ENCODE measurements at places on chromosomes 11 and 22.

DNA sequence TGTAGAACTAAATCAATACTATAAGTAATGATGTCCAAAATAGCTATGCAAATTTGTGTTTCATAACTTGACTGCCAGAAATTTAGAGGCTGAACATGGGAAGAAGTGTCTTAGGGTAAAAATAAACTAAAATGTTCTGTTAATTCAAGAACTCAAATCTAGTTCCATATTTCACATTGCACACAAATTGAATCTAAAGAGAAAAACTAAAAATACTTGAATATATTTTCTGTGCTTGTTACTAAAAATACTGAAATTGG is 43.5 kb downstream of the FANCF start:
- DNase-seq = no peak

- DNase-seq = no peak
Observed at GRCh38 chr11:27894552-27894951, 194.3 kb upstream of the BDNF start.

- DNase-seq = no peak
Observed at GRCh38 chr11:125211191-125211947, 46.8 kb downstream of the PKNOX2 start.

DNA sequence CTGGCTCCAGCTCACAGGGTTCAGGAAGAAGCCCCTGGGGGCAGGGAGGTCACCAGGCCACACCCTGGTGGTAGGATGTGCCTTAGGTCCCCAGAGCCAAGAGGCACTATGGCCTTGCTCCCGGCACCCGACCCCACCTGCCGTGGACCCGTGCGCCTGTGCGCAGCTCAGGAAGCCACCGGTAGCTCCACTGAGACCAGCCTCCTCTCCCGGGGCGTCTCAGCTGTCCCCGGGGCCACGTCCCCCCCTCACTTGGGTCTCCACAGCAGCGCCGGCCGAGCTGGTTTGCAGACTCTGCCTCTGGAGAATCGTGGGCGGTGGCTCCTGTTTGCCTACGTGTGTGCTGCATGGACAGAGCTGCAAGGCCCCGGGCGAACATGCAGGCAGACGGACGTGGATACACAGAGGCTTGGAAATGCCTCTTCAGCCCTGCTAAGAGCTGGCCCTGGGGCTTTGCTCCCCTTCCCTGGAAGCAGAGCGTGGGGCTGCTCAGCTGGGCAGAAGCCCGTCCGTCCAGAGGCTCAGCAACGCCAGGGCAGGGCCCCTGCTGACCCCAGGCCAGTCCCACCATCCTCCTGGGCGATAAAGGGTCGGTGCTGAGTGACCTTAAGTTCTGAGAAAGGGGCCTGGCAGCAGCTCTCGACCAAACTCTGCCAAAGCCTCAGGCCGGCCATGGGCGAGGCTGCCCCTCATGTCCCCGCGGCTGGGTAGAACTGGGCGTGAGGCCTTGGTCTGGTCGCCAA is 15.3 kb upstream of the MUC5B start:
- no peak for DNase-seq

- DNase-seq = no peak
Observed at GRCh38 chr11:69337211-69337721, 43.3 kb downstream of the MYEOV start.

- DNase-seq = no peak
Observed at GRCh38 chr11:68397256-68397655, 63.3 kb upstream of the PPP6R3 start.

GRCh38 chr11:72740060-72740424 is 12.2 kb downstream of the ARAP1 start:
- no peak for DNase-seq

- no peak for DNase-seq
Observed at GRCh38 chr11:126917531-126918204, 82.9 kb downstream of the KIRREL3 start.
